Chondrocyte (in vitro differentiated cells): ENCODE measurements at places on chromosomes 6 and 20. TPM values are rescaled to one million over a fixed set of nuclear protein-coding genes. Genes with fewer than 3 reads are reported as not detected.

Gene STMND1
- not detected in 3 replicates for total RNA-seq

DNA sequence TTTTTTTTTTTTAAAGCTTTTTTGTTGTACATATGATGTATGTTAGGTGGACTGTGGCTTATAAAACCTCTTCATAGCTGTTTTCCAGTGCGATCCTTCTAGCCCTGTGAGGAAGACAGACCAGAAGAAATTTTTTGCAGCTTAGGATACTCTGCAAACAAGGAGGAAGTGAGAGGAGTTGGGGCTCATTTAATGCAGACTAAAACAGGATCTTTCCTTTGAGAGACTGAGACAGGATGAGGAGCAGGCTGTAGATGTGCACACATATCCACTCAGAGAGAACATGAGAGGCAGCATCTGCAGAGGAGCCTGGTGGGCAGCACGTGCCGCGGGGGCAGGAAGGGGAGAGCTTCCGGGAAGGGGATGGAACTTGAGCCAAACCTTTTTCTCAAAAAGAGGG, 45.7 kb downstream of the PPARD start:
- DNase-seq = no peak

Gene DDO
- total RNA-seq = not detected in 3 replicates

- DNase-seq = no peak
Measured at GRCh38 chr20:50389808-50390684, 120.1 kb upstream of the PTPN1 start.
